Stimulated activated CD4-positive, alpha-beta T cell treated with anti-CD3 and anti-CD28 coated beads, Interleukin-1b, Interleukin-23, amount 100 ng/mL, for 4 hours (primary cell): ENCODE measurements at places on chromosomes 7 and 10.

GRCh38 chr7:45001138-45001694 is 1.2 kb downstream of the CCM2 start:
- peak; percentile 62 for DNase-seq

DNA sequence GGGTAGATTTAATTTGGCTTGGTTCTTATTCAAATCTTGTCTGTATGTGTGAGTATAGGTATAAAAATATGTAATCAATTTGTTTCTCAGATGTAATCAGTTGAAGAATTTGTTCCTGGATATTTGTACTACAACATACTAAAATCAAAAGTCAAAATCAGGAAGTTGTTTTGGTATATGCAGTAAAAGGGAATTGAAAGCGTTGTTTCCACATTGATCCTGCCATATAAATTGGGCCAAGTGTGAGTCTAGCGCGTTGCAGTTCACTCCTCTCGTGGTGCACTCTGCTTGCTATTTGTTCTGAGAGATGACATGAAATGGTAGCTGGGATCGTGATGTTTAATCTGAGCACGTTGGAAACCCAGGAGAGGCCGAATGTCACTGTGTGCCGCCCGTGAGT is 55.9 kb downstream of the SHH start:
- no peak for DNase-seq

DNA sequence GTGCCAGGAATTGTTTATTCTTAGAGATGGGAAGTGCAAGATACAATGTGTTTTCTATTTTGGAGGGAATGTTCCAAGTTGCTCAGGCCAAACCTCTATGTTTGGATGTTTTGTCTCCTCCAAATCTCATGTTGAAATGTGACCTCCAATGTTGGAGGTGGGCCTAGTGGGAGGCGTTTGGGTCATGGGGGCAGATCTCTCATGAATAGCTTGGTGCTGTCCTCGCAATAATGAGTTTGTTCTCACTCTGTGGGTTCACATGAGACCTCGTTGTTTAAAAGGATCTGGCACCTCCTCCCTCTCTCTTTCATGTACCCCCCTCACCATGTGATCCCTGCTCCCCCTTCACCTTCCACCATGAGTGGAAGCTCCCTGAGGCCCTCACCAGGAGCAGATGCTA is 8.3 kb upstream of the GDF10 start:
- DNase-seq = no peak

- DNase-seq = no peak
Observed at GRCh38 chr7:11153694-11154093, 180.0 kb downstream of the PHF14 start.

- DNase-seq = no peak
Observed at GRCh38 chr10:31158011-31158658, 126.5 kb upstream of the ZNF438 start.

DNA sequence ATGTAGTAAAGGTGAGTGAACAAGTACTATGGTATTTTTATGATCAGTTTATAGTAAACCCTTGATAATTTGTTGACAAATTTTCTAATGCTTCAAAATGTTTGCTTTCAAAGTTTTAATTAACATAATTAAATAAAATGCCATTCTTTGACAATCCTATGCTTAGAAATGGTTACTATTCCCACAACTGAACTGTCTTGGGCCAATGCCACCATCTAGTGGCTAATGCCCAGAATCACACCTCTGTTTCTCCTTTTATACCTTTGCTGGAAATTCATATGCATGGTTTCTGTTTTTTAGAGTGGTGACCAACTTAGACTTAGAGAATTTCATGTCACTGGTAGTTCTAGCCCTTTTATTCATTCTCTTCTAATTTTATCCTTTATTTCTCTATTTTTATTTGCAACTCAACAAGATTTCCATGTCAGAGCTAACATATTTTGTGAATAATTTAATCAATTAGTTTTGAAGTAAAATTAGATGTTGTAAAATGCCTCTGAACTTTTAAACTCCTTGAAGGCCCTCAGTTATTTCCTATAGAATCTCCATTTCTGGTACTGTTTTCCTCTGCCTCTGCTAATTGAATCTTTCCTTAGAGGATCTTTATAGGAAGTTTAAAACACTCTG is 31.1 kb downstream of the PCGF5 start:
- DNase-seq = peak; percentile 28

DNA sequence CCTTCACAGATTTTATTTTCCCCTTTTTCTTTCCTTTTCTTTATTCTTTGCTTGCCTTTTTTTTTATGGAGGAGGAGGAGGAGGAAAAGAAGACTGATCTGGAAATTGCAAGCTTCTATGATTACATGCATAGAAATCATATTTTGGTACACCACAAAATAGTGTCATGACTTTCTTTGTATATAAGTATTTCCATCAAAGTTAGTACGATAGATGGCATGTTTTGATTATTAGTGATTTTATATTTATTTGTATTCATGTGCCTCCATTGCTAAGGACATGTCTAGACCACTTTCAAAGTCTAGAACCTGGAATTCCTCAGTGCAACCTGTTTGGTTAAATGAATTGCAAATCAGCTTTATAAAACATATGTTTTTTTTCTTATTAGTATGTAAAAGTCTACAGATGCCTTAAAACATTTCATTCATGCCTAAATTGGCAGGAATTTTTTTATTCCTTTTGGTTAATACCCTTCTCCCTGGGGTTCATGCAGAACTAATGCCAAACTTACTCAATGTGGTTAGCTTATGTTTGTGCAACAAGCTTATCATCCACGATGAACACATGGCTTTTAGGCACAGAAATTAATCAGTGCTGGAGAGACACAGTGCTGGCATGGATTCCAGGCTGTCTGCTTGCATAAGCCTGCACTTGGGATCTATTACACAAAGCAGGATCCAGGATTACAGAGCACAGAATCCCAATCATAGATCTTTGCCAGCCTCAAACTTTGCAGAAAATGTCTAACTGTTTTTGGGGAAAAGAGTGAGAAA is 213.1 kb downstream of the CHRM2 start:
- no peak for DNase-seq

- DNase-seq = no peak
Observed at GRCh38 chr7:149776289-149776688, 2.9 kb upstream of the ZNF467 start.

DNA sequence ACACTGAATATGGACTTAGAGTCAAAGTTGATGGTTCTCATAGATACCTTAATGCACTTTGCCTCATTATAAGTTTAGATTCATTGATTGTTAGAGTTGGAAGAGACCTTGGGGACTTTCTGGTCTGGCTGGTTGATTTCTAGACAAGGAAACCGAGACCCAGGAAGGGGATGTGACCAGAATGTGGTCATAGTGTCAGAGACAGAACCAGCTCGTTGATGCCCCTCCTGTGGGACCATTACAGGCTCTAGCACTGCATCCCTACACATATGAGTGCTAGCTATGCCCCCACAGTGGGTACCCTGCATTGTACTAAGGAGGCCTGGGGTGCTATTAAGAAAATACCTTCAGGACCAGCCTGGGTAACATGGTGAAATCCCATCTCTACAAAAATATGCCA is 306.6 kb downstream of the CAMK1D start:
- no peak for DNase-seq

- DNase-seq = no peak
Observed at GRCh38 chr7:25963733-25964132, 188.3 kb upstream of the NFE2L3 start.

DNA sequence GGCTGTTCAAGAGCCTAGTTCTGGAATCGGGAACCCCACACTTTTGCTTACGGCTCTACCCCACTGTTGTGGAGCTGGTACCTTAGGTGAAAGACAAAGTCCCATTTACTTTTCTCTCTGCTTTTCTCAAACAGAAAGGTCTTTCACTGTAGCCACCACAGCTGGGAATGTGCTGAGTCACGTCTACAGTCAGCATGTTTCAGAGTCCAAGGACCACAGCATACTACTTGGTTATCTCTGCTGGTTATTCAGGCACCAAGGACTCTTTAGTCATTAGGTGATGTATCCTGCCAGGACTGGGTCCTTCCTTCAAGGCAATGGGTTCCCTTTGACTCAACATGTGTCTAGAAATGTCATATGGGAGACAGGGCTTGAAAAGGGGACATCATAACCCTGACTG is 266.8 kb upstream of the STEAP1 start:
- DNase-seq = no peak

- DNase-seq = no peak
Observed at GRCh38 chr10:61633665-61634064, 29.1 kb upstream of the CABCOCO1 start.

DNA sequence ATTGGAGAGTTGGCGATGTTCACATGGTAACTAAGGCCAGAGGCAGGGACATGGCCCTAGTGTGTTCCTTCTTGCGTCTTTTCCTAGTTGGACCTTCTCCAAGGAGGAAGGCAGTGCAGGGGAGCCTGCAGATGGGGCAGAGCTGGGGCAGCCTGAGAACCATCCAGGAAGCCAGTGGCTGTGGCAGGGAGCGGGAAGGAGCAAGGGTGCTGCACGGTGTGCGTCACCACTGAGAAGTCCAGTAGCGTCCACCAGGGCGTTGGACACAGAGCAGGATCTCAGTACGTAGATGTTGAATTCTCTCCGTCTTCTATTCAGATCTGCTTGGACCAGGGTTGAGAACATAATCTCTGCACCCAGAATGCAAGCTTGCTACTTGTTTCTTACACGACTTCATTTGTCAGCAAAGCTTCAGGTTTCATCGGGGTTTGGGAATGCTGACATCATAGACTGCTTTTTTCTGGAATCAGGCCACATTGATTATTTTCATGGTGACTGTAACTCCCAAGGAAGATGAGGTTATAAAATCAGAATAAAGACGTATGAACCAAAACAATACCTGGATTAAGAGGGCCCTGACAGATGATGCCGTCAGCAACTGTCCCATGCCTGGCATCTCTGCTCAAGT is 130.3 kb downstream of the HECW1 start:
- DNase-seq = no peak

- no peak for DNase-seq
Observed at GRCh38 chr7:47191876-47192291, 390.0 kb downstream of the TNS3 start.

- no peak for DNase-seq
Observed at GRCh38 chr7:123754271-123754871, 5.6 kb upstream of the WASL start.

GRCh38 chr7:99221866-99222265 is 14.0 kb upstream of the KPNA7 start:
- DNase-seq = no peak

DNA sequence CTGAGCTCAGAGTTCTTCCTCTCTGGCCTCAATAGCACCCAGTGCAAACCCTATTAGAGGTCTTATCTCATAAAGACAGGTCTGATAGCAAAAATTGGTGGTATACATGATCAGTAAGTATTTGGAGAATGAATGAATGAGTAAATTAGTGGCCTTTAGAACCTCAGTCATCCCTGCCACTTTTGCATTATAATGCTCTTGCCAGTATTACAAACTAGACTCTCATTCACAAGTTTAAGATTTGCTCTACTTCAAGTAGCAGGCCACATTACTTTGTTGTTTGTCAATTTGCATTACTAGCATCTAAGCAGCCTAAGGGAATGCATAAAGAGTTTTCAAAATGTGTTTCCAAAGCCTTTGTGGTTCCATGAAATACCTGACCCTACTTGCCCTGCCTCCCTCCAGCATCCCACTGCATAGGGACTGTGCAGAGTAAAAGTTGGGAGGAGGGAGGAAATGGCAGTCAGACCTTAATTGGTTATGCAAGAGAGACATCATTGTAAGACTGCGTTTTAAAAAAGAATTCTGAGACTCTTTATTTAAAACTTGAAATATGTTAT is 21.3 kb downstream of the TSPAN12 start:
- DNase-seq = no peak

DNA sequence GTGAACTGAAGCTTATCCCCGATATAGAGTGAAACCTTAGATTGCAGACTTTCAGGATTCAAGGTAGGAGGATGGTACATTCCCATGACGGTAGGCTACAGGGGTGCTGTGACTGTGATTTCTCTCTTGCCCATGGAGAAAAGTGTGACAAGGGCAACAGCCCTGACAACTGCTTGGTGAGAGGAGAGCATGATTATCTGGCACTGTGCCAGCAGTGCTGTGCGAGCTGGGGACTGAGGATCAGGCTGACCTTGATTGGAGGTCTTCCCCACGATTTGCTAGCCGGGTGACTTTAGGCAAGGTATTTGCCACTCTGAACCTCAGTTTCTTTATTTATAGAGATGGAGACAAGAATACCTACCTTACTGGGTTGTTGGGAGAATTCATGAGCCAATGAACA is 229.5 kb downstream of the PTEN start:
- no peak for DNase-seq

DNA sequence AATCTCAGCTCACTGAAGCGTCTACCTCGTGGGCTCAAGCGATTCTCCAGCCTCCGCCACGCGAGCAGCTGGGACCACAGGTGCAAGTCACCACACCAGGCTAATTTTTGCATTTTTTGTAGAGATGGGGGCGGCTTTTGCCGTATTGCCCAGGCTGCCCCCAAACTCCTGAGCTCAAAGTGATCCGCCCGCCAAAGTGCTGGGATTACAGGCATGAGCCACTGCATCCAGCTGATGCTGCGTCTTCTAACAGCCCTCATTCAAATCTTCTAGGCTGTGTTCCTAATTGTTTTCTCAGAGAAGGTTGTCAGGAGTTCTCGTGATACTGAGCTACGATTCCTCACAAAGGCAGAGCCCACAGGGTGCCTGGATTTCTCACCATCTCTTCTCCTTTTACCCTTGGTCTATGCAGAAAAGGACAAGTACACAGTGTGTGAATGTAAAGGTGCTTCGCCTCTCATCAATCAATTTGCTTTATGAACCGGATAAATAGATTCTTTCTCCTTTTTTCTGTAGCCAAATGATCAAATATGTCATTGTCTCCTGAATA is 247.3 kb upstream of the PTN start:
- DNase-seq = no peak

- peak; percentile 84 for DNase-seq
Observed at GRCh38 chr7:17298102-17298839, at the start of gene AHR. Gene AHR (plus strand): TSS chr7:17298652. CDS start chr7:17299265, 613 bp downstream.

DNA sequence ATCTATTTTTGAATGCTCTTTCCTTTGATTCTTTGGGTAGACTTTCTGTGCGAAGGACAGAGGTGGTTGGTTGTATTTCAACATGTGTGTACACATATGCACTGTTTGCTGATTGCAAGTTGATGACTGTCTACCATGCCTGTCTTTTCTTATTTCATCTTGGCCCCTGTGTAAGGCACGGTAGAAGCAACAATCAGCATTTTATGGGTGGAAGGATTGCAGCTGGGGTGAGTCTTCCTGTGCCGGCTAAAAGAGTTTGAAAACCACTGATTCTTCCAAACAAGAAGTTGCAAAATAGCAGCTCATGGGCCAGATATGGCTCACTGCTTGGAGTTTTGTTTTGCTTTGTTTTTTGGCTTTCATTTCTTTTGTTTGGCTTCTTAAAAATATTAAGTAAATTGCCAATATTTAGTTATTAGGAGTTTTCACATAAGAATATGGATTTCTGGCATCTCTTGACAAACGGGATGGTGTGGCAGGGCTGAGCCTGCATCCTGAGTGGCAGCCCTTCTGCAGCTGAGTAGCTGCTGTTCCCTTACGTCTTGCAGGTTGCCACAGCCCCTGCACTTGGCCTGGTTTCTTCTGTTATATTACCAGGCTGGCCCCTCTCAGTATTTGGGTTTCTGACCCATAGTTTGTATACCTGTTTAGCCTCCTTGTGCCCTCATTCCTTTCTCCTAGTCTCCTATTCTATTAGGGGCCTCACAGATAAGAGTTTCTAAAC is 7.2 kb downstream of the ZNF862 start:
- DNase-seq = no peak
